SK-N-SH (cell line): ENCODE measurements at places on chromosomes 16 and 17. TPM values are rescaled to one million over a fixed set of nuclear protein-coding genes. Genes with fewer than 3 reads are reported as not detected.

Gene KRTAP17-1
- polyA plus RNA-seq, result not detected in 2 replicates

DNA sequence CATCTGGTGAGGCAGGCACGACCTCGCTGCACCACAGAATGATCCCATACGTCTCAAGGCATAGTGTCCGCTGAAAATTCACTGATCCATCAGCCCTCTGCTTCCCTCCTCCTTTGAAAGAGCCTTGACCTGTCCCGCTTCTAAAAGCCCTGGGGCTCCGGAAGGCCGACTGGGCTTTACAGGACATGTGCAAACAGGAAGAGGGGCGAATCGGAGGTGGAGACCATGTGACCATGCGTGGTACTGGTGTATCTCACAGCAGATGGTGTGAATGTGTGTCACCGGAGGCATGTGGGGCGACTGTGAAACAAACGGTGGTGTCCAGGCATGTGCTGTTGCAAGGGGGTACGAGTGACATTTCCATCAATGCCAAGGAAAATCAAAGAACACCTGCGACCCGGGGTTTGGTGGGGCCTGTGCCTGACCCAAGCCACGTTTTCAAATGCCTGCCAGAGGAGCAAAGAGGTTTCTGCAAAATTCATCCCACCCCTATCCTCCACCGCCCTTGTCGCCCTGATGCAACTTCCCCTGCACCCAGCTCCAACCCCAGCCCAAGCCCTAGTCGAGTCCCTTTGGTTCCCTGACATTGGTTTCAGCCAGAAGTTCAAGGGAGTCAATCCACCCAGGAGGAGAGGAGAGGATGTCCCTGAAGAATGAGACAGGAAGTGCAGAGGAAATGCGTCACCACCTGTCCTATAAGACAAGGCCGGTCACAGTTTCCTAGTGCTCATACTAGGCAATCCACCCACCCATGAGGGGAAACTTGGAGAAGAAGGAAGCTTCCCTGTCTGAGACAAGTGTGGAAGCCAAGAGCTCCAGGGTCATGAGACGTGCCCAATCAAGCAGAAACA lies 5.9 kb upstream of the KCNJ18 start:
- DNase-seq, result no peak
- peaks cover 20% of the 10 kb centered on the region; the same call in 1 of the 2 replicates for H3K27me3 ChIP-seq
- H3K36me3 ChIP-seq, result no peaks in the 10 kb centered on the region
- no peak overlapping the region for H3K27ac ChIP-seq

DNA sequence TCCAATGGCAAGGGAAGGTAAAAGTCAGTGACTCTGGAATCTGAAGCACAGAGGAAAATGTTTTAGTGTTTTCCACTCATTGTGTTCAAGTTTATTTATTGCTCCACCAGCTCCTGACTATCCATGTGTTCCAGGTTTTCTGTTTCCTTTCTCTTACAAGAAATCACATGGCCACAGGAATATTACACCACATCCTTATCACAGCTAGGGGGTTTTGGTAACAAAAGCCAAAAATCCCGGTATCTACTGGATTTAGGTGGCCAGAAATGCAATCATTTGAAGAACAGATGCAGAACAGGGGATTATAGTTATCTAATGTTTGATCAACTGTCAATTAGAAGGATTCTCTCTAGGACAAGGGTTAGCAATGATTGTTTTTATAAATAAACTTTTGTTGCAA lies 47.9 kb downstream of the STH start:
- no peak overlapping the region for H3K4me3 ChIP-seq
- H3K4me1 ChIP-seq, result peaks cover 5% of the 10 kb centered on the region
- H3K27ac ChIP-seq, result no peak overlapping the region
- DNase-seq, result no peak
- peaks cover 60% of the 10 kb centered on the region for H3K36me3 ChIP-seq

Gene SOX8
- polyA plus RNA-seq, result not detected in 2 replicates

GRCh38 chr16:23694644-23695373 lies 16.1 kb downstream of the PLK1 start:
- DNase-seq, result peak; percentile 56
- H3K27ac ChIP-seq, result no peak overlapping the region
- H3K4me3 ChIP-seq, result no peak overlapping the region
- H3K27me3 ChIP-seq, result no peaks in the 10 kb centered on the region
- H3K36me3 ChIP-seq, result peaks cover 7% of the 10 kb centered on the region

GRCh38 chr16:83019963-83020362 lies 393.2 kb downstream of the CDH13 start:
- no peak for DNase-seq
- no peak overlapping the region for H3K4me3 ChIP-seq
- no peaks in the 10 kb centered on the region for H3K4me1 ChIP-seq

Gene INO80E
- polyA plus RNA-seq, result 43.9 and 46.6 TPM in 2 replicates

Gene WFIKKN2
- not detected in 2 replicates for polyA plus RNA-seq

DNA sequence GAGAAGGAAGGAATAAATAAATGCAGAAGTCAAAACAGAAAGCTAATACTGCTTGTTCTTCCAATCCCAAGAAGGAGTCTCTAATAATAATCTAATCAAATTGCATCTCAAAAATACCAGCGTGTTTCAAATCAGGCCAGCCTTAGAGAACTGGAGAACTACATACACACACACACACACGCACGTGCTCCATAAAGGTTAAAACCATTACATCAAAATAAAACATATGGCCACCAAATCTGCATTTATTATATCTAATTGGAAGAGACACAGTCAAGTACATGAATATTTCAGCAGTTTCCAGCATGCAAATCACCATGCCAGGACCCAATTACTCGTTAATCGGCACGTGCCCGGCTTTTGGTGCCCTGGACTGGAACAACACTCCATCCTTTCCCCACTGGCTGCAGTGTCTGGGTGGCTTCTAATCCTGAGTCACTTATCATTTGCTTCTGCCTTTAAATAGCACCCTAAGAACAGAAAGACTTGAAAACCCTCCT lies 20.4 kb upstream of the KDM8 start:
- DNase-seq, result peak; percentile 45
- no peak overlapping the region for H3K27ac ChIP-seq
- H3K27me3 ChIP-seq, result no peaks in the 10 kb centered on the region
- H3K36me3 ChIP-seq, result no peaks in the 10 kb centered on the region

GRCh38 chr16:21203155-21203797 lies 8.1 kb downstream of the ZP2 start:
- peak overlapping the region; percentile 12; the same call in 1 of the 2 replicates for H3K27ac ChIP-seq
- H3K4me1 ChIP-seq, result peaks cover 5% of the 10 kb centered on the region
- peaks cover 7% of the 10 kb centered on the region; the same call in 1 of the 2 replicates for H3K27me3 ChIP-seq

Gene RTN4RL1
- polyA plus RNA-seq, result 0.07 TPM in 1 of 2 replicates, not detected in the other

GRCh38 chr16:87107201-87107600 lies 210.0 kb downstream of the C16orf95 start:
- peaks cover 27% of the 10 kb centered on the region; the same call in 1 of the 2 replicates for H3K27me3 ChIP-seq
- H3K4me3 ChIP-seq, result no peak overlapping the region
- DNase-seq, result no peak
- H3K27ac ChIP-seq, result no peak overlapping the region
- H3K36me3 ChIP-seq, result no peaks in the 10 kb centered on the region
- H3K4me1 ChIP-seq, result no peaks in the 10 kb centered on the region

- no peak overlapping the region for H3K27ac ChIP-seq
- H3K4me3 ChIP-seq, result no peak overlapping the region
- H3K27me3 ChIP-seq, result no peaks in the 10 kb centered on the region
These were observed 193.5 kb upstream of the KIF2B start for GRCh38 chr17:53629188-53629587.

- H3K4me1 ChIP-seq, result peaks cover 4% of the 10 kb centered on the region; the same call in 1 of the 2 replicates
- no peaks in the 10 kb centered on the region for H3K36me3 ChIP-seq
- H3K4me3 ChIP-seq, result no peak overlapping the region
- no peak for DNase-seq
These were observed 34.8 kb downstream of the SOST start for GRCh38 chr17:43723697-43724359.

GRCh38 chr17:75565066-75565465 lies 22.5 kb upstream of the MYO15B start:
- H3K4me1 ChIP-seq, result no peaks in the 10 kb centered on the region
- no peaks in the 10 kb centered on the region for H3K27me3 ChIP-seq
- no peak overlapping the region for H3K27ac ChIP-seq

Gene ARHGAP44
- polyA plus RNA-seq, result 0.11 and 0.28 TPM in 2 replicates

GRCh38 chr17:76725580-76726230 lies 701 bp downstream of the JMJD6 start:
- peaks cover 51% of the 10 kb centered on the region for H3K36me3 ChIP-seq
- peaks cover 14% of the 10 kb centered on the region for H3K4me1 ChIP-seq
- H3K27ac ChIP-seq, result peak overlapping the region; percentile 87
- H3K4me3 ChIP-seq, result peak overlapping the region; percentile 99
- DNase-seq, result peak; percentile 79
- H3K27me3 ChIP-seq, result no peaks in the 10 kb centered on the region

- no peaks in the 10 kb centered on the region for H3K36me3 ChIP-seq
- H3K27me3 ChIP-seq, result no peaks in the 10 kb centered on the region; the same call in 1 of the 2 replicates
- no peak overlapping the region for H3K27ac ChIP-seq
- DNase-seq, result no peak
- no peaks in the 10 kb centered on the region for H3K4me1 ChIP-seq
These were observed 21.3 kb upstream of the PIK3R6 start for GRCh38 chr17:8888704-8889302.

Gene PERCC1
- not detected in 2 replicates for polyA plus RNA-seq

Gene GIT1
- 39.4 and 42.9 TPM in 2 replicates for polyA plus RNA-seq

DNA sequence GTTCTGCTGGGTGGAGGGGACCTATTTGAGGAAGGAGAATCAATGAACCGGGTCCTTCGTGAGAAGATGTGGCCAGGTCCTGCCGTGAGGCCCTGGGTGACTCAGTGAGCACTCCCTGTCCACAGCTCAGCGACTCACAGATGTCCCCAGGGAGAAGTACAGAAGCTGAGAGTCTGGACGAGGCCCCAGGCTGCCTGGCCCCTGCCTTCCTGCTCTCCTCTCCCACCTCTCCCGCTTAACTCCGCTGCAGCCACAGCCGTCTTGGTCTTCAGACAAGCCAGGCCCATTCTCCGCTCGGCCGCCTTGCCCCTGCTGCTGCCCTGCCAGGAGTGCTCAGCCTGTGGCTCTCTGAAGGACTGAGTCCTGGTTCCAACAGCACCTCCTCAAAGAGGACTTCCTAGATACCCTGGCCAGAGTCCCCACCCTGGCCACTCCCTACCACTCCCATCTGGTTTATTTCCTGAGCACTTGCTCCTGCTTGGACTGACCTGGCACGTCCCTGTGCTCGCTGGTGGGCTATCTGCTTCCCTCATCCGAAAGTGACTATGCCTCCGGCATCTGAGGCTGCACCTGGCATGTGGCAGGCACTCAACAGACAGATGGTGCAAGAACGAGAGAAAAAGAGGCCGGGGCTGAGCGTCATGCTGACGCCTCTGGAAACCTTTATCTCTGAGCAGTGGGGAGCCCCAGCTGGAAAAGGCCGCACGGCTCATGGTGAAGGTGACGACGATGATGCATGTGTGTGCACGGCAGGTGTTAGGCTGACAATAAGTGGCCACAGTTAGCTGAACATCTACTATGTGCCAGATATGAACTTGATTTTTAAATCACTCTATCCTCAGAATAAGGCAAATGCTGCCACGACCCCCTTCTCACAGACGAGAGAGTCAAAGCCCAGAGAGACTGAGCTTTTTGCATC lies 9.2 kb upstream of the TNFRSF13B start:
- H3K27ac ChIP-seq, result no peak overlapping the region
- H3K4me1 ChIP-seq, result no peaks in the 10 kb centered on the region
- peaks cover 31% of the 10 kb centered on the region for H3K27me3 ChIP-seq
- no peak for DNase-seq

Gene SEZ6L2
- polyA plus RNA-seq, result 26.6 and 59.8 TPM in 2 replicates

DNA sequence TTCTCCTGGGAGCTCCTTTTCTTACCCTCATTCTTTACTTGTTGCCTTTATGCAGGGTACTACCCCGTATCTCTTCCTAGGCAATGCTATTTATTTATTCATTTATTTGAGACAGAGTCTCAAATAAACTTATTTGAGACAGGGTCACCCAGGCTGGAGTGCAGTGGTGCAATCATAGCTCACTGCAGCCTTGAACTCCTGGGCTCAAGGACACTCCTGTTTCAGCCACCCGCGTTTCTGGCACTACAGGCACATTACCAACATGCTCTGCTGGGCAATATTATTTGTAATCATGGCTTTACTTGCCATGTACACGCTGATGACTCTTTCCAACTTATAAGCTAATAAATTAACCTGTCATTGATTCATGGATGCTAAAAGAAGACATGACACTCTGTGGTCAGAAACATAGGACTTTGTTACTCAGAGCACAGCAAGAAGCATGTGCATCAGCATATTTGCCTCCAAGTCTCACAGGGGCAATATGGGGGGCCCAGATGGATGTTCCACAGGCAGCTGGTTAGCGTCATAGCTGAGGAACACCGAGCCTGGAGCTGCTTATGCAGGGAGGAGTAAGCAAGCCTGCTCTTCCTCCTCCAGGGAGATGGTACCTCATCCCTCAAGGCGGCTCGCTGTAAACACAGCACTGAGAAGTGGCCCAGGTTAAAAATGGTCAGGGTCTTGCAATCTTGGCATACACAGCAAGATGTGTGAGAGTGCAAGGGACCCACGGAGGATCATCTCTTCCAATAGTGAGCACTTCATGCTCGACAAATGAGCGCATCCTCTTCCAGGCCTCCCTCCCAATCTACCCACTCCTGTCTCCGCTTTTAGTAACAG lies 4.2 kb upstream of the LRRC75A start:
- DNase-seq, result no peak
- no peak overlapping the region for H3K27ac ChIP-seq
- H3K4me3 ChIP-seq, result no peak overlapping the region
- H3K36me3 ChIP-seq, result no peaks in the 10 kb centered on the region

GRCh38 chr17:66542967-66543520 lies 240.6 kb downstream of the PRKCA start:
- H3K4me1 ChIP-seq, result peaks cover 61% of the 10 kb centered on the region
- no peaks in the 10 kb centered on the region for H3K27me3 ChIP-seq
- no peak for DNase-seq
- peak overlapping the region; percentile 93 for H3K27ac ChIP-seq
- peaks cover 6% of the 10 kb centered on the region; the same call in 1 of the 2 replicates for H3K36me3 ChIP-seq

Gene TBC1D16
- polyA plus RNA-seq, result 14.5 and 15.3 TPM in 2 replicates
